ENCODE measurements at places on chromosomes 6 and 20. TPM values are rescaled to one million over a fixed set of nuclear protein-coding genes. Genes with fewer than 3 reads are reported as not detected.

The RBPJL gene
- total RNA-seq = not detected

The RAB44 gene
- 0.07 TPM for total RNA-seq

The CBLN4 gene
- not detected for total RNA-seq

The CST4 gene
- not detected for total RNA-seq

The CCN2 gene
- total RNA-seq = not detected

The SRF gene
- 38.7 TPM for total RNA-seq

The MYLK4 gene
- total RNA-seq = 0.20 TPM

The FOXF2 gene
- total RNA-seq = not detected

The HCRTR2 gene
- total RNA-seq = not detected

The TFAP2D gene
- not detected for total RNA-seq

The TBXT gene
- not detected for total RNA-seq

The SH3BGRL2 gene
- total RNA-seq = 0.25 TPM

The MAS1 gene
- not detected for total RNA-seq

The SPTLC3 gene
- 0.05 TPM for total RNA-seq

The C6orf15 gene
- total RNA-seq = not detected

The EGFL8 gene
- 14.5 TPM for total RNA-seq

The LINC00237 gene
- not detected for total RNA-seq

The C4B gene
- total RNA-seq = 3.5 TPM

The RSPO3 gene
- total RNA-seq = not detected
